Airway epithelial cell (primary cell): ENCODE measurements at places on chromosomes 12 and 14. TPM values are rescaled to one million over a fixed set of nuclear protein-coding genes. Genes with fewer than 3 reads are reported as not detected.

TAS2R42 gene
- total RNA-seq = not detected in 2 replicates

DUSP6 gene
- 76.9 and 106 TPM in 2 replicates for total RNA-seq

KRT74 gene
- total RNA-seq = 0.21 and 0.33 TPM in 2 replicates

FBLN5 gene
- total RNA-seq = 1.9 and 2.8 TPM in 2 replicates

ABCD2 gene
- not detected in 2 replicates for total RNA-seq

RD3L gene
- not detected in 2 replicates for total RNA-seq

MIP gene
- not detected in 2 replicates for total RNA-seq
